ENCODE measurements at places on chromosomes 4 and X.

DNA sequence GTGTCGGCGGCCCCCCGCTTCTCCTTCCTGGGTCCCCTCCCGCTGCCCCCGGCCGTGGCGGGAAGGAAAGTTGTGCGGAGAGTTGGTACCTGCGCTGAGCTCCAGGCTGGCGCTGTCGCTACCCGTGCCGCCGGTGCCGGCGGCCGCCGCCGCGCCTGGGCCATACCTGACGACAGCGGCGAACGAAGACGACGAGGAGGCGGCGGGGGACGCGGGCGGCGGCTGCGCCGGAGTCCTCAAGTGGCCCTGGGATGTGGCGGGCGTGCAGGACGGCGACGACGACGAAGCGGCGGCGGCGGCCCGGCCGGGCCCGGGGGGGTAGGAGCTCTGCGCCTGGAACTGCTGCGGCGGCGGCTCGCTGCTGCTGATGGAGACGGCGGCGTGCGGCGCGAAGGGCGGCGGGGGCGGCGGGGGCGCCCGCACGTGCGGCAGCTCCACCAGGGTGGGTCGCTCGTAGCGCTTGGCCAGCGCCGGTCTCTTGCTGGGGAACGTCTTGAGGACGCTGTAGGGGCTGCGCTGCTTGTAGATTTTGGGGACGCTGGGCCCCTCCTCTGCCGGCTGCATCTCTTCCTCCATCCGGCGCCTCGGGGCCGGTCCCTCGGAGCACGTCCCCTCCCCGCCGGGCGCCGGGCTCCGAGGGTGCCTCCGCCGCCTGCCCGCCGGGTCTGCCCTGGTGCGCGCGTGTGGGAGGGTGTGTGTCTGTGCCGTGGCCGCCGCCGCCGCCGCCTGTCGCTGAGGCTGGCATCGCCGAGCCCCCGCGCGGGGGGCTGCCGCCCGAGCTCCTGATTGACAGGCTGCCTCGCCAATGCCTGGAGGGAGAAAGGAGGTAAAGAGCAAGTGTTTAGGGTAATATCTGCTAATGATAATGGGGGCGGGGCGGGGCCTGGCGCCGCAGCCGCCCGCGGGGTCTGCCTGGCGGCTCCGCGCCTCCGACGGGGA is 618 bp downstream of the BEND4 start:
- no peak for DNase-seq

DNA sequence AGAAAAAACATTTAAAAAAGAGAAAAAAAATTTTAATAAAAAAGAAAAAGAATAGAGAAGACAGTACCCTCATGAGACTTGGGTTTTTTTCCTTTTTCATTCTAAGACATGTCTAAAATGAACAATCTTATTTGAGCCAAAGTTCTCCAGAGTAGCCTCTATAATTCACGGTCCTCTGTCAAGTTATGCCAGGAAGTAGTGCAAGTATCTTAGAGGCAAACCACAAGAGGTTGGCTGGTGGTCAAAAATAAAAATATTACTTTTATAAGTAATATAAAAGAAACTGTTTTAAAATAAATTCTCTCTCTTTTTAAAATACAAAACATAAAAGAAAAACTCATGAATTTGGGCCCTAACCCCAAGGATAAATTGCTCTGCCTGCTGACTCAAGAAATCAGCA is 26.5 kb downstream of the HNRNPDL start:
- DNase-seq: no peak

GRCh38 chrX:134725103-134725690 is 66.9 kb upstream of the PLAC1 start:
- no peak for DNase-seq

- DNase-seq: no peak
These were observed 383.0 kb upstream of the TENM3 start for GRCh38 chr4:181860157-181860556.

GRCh38 chr4:76447393-76447851 is 12.4 kb downstream of the SHROOM3 start:
- DNase-seq: no peak

DNA sequence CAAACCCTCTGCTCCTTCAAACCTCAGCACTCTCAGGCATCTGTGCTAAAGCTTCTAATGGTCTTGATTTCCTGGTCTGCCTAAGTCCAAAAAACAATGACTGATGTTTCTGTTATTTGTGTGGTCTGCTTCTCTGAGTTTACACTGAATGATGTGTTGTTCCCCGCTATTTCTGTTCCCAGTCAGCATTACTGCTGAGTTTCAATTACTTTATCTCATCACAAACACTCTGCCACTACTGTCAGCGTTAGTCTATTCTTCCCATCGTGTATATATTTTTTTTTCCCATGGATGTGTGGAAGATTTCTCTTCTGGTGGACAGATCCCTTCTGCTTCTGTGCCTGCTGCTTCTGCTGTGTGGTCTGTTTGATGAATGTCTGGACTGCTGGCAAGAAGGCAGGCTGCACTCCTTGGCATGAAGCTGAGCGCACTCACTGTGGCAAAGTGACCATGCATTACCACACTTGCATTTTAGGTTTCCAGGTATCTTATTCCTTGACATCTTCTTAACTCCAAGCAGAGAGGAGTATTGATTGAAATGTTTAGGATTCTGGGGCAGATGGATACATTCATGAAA is 106.9 kb upstream of the PAQR3 start:
- no peak for DNase-seq

GRCh38 chr4:154465085-154465484 is 26.5 kb downstream of the DCHS2 start:
- no peak for DNase-seq

DNA sequence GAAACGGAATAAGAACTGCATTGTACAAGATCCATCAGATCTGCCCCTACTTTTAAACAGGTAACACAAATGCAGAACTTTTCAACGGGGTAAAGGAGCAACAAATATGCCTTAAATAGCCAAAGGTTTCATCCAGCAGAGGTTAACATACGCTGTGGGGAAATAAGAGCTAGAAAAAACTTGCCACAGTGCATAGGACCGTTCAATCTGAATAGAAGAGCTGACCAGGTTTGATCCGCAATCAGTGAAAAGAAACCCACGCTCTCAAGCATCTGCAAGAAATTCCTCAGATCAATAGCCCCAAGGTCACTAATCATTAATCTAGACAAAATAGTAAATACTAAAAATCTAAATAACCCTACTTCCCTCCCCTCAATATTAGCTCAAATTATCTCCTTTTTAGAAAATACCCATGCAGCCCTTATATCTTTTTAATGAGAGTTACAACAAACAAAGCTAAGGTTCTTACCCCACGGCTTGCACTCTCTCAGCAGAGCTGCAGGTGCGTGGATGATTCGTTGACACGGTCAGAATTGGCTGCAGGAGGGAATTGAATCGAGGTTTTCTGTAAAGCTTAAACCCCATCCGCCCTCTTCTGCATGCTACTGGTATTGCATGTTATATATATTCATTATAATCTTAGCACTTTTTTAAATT is at the start of gene TLR10:
TLR10 (minus strand) TSS at position 539 of the 657 bp plus-strand sequence. CDS start 7,400 bp downstream, outside the sequence.
- no peak for DNase-seq

GRCh38 chrX:100663642-100664041 is 19.6 kb downstream of the SRPX2 start:
- no peak for DNase-seq

DNA sequence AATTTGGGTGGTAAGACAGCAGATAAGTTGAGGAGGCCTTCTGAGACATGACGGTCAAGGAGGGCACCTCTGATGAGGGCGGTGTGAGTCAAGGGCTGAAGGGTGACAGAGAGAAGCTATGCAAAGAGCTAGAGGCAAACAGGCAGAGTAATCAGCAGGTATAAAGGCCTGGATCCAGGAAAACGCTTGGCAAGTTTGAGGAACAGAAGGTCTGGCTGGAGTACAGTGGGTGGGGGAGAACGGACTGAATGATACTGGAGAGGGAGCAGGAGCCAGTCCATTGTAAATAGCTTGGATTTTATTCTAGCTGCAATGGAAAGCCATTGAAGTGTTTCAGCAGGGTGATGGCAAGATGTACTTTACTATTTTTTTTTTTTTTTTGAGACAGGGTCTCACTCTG is 39.3 kb downstream of the RAB33B start:
- DNase-seq: no peak

DNA sequence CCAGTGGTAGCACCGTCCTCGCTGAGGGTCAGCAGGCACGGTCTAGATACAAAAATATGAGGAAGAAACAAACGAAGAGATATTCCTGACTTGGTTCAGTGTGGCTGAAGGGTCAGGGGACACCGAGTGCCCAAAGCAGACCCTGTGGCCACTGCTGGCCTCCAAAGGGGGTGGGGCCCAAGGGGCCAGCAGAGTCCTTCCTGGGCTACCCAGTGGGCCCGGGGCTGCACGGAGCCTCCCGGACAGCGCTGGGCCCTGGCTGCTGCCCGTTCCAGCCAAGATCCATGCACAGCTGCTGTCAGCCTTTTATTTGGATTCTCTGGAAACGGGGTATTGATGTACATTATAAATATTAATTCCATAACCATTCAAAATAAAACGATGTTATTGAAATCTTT is 20.4 kb downstream of the NELFA start:
- DNase-seq: no peak
